ENCODE measurements at places on chromosomes 4 and X.

- DNase-seq: no peak
Measured at GRCh38 chrX:135644624-135645023, 68.8 kb upstream of the CT45A1 start.

GRCh38 chr4:78318126-78318525 is 233.4 kb upstream of the ANXA3 start:
- no peak for DNase-seq

DNA sequence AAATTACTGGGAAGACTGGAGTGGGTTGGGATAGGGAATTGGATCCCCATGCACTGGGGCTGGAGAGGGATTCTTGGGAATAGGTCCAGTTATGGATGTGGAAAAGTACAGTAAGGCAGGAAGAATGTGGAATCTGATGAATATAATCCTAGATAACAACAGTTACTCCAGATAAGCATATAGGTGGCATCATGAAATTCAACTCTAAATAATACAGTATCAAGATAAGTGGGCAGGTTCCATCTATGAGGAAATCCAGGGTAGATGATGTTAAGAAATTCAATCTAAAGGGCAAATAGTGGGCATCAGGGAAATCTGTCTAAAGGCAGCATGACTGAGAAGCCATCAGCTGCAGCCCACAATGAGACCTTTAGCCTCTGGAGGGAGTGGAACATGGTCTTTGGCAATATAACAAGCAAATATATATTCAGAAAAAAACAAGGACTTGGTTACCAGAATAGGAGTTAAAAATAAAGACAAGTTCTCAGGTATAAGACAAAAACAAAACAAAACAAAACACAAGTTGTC is 1.2 kb downstream of the DTHD1 start:
- DNase-seq: no peak

GRCh38 chr4:150244600-150244999 is 166.4 kb downstream of the DCLK2 start:
- DNase-seq: no peak

GRCh38 chr4:4321951-4322688 is 32.1 kb downstream of the ZBTB49 start:
- no peak for DNase-seq

GRCh38 chr4:170691168-170691567 is 601.4 kb upstream of the AADAT start:
- no peak for DNase-seq

GRCh38 chr4:157572284-157572683 is 351.8 kb downstream of the GRIA2 start:
- no peak for DNase-seq

DNA sequence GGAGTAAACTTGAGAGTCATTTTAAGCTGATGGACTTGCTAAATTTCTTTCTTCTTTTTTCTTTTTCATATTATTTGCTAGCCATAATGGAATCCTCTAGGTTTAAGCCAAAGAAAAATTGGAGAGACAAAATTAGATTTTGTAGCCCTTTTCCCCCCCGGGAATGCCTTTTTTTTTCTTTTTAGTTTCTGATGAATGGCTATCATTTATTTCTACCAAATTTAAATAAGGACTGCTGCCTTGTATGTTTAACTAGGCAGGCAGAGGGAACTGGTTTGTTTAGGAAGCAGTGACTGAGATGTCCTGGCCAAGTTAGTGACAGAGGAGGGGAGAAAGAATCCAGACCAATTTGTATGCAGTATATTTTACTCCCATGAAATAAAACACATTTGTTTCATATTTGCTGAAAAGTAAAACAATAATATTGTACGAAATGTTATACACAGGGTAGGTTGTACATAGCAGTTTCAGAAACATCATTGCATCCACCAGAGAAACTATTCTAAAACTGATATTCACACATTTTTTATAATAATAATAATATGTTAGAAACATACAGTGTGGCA is 5.7 kb downstream of the PITX2 start:
- DNase-seq: no peak

GRCh38 chr4:86818841-86819240 is 30.3 kb downstream of the SLC10A6 start:
- DNase-seq: no peak

- DNase-seq: no peak
Measured at GRCh38 chrX:49203536-49203935, 3.5 kb upstream of the SYP start.

DNA sequence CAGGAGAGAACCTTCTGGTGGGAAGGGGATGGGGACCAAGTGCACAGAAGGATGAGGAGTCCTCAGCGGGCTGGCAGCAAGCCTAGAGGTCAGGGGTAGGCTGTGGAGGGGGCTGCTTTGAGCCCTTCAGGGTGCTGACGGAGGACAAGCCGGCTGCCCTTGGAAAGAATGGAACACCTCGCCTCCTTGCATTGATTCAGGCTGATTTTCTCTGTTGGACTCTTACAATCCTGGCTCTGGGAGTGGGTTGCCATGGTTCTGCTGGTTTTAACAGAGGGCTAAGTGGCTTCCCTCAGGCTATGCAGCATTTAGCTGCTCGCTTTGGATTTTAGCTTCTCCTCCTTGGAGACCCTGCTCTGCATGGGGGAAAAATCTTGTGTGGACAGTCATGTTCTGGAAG is 49.4 kb upstream of the CHRNA9 start:
- no peak for DNase-seq

GRCh38 chr4:104532677-104533076 is 38.0 kb upstream of the CXXC4 start:
- DNase-seq: no peak

DNA sequence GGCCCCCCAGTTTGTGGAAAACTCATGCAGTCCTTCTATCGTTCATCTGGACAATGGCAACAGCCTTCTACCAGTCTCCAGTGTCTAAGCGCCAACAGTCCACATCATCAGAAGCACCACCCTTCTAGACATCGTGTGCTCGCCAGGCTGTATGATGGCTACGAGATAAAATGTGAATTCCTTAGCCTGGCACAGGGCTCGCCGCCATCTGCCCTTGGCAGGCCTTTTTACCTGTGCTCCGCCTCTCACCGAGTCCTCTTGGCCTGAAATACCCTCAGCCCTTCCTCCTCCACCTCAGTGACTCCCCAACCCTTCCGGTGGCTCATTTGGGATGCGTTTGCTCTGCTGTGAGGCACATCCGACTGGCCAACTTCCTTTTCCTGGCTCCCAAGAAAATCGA is 15.9 kb upstream of the STS start:
- DNase-seq: no peak
